Cardiac fibroblast (primary cell): ENCODE measurements at places on chromosomes 1 and 21.

DNA sequence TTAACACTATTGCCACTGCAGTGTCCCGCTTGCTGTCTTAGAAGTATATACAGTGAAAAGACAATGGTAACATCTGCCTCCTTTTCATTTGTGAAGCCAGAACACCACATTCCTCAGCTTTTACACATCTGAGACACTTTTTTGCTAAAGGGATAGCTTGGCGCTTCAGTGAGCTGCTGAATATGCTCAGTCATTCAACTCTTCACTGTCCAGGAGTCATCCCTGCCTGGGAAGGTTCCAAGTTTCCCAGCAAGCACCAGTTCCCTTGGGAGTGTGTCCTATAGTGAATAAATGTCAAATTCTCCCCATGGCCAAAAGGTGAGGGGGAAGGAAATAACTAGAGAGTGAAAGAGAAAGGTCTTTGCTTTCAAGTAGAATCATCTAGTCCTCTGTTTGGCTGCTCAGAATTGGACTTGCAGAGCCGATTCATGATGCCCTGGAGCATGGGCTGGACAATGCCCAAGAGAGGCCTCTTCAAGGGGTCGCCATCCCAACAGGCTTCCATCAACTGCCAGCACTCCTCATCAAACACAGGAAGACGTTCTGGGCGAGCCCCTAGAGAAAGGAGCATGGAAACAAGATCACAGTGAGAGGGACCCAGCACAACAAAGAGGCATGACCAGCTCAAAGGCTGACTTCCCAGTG, 25.5 kb upstream of the RBBP5 start:
- DNase-seq, result peak; percentile 87

DNA sequence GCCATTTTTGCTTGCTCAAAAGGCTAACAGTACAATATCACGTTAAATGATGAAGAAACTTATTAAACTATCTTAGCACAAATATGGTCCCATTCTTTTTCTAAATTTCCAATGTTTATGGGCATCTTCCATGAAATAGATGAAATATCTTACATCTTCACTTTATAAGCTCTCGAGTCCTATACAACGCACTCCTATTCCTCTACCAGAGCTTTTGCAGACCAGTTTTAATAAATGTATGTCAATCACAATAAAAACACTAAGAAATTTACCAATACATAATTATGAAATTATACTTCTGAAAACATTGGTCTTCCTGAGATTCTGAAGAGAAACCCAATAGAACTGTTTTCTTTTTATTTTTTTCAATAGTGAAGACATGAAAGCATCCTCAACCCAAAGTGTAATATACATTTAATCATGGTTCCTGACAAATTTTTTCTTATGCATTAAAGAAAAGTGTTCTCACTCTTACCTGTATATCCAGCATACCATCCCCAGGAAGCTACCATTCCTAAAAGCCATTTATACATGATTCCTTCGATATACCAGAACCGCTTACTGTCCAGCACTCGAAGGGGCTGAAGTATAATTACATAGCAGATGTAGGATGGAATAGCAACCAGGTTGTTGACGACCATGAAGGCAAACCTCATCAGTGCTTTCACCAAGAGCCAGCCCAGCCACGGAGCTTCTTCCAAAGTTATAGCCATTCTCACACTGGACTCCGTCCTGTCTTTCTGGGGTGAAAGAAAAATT, 1.8 kb downstream of the LPGAT1 start:
- peak; percentile 5 for DNase-seq

GRCh38 chr1:15775706-15776105, 17.1 kb downstream of the FBLIM1 start:
- no peak for DNase-seq

DNA sequence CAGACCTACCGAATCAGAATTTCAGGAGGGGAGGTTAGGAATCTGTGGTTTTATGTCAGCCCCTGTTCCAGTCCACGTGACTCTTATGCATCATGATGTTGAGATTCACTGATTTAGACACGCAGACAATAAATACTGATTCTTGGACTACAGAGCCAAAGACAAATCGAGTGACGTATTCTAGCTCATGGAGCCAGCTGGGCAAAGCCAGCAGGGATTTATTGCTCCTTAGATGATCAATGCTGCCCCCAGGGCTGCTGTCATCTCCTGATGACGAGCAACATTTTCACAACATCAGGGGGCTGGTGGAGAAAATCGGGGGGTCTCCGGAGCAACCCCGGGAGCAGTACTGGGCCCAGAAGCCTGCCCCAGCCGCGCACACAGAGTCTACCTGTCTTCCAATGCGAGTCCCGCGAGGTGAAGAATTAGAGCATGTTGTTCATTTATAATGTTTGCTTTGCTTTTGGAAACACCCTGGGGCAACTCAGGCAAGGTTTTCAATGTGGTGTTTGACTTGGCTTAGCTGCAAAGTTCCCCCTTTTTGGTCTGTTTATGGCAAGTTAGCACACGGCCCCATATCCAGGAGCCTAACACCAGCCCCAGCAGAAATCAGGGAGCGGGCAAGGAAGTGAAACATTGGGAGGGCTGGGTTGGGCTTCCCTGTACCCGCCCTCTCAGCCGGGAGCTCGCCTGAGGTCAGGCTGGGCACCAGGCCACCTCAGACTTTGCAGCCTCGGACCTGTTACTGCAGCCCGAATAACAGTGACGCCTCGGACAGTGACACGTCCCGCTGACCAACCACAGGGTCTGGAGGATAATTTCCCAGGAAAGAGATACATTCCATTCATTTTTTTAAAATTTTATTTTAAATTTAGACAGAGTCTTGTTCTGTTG, 19.9 kb upstream of the CLDN14 start:
- DNase-seq, result peak; percentile 82

DNA sequence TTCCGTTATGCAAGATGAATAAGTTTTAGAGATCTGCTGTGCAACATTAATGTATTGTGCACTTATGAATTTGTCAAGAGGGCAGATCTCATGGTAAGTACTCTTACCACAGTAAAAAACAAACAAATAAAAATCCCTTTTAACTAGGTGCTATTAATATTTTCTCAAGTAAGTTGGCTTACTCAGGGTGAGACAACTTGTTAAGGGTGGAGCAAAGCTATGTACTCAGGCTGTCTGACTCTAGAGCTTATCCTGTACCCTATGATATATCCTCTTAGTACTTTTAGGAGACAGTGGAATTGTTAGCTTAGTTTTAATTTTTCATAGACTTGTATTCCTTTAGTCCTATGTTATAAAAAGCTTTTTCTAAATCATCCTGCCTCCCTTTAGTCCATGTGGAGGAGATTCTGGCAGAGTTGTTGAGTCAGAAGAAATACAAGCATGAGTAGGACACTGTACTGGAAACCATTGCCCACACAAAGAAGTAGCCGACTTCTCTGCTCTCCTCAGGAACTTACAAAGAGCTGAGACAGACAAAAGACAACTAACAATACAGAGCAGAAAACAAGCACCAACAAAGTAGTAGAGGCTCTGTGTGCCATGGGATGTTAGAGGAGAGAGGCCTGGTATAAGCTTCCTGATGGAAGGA, 49.2 kb downstream of the S1PR1 start:
- DNase-seq, result peak; percentile 36

DNA sequence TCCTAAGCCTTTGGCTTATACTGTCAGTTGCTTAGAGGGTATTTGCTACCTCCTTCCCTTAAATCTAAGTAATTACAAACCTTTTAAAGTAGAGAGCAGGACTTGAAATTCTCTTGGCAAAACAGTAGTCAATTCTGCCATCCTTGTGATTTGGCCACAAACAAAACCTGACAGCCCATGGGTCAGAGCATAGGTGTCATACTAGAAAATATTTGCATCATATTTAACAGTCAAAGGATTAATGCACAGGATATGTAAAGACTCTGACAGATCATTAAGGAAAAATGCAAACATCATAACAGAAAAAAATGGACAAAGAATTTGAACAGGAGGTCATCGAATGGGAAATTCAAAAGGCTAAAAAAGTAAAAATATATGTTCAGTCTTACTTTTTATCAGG, 50.5 kb downstream of the ZFYVE9 start:
- peak; percentile 47 for DNase-seq

- no peak for DNase-seq
These were observed 65.0 kb upstream of the DISP3 start for GRCh38 chr1:11413986-11414391.

GRCh38 chr1:199982606-199983005, 44.9 kb upstream of the NR5A2 start:
- no peak for DNase-seq

GRCh38 chr1:47818682-47819573, 178.3 kb downstream of the TRABD2B start:
- no peak for DNase-seq

DNA sequence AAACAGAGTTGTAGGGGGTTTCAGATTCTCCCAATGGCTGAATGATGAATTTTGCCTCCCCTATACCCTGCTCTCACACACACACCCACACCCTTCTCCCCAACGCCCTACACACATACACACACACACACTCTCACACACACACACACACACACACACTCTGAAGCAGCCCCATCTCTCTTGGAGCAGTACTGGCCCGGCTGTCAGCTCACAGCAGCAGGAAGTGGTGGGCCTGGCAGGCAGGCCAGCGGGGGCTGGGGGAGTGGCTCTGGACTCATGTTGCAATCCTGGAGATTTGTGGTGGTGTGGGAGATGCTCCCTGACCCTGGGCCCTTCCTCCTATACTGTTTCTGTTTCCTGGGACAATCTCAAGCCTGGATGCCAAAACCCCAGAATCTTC, 2.2 kb downstream of the IKBKE start:
- DNase-seq, result peak; percentile 89

GRCh38 chr1:2377751-2378440, 13.5 kb downstream of the MORN1 start:
- no peak for DNase-seq

DNA sequence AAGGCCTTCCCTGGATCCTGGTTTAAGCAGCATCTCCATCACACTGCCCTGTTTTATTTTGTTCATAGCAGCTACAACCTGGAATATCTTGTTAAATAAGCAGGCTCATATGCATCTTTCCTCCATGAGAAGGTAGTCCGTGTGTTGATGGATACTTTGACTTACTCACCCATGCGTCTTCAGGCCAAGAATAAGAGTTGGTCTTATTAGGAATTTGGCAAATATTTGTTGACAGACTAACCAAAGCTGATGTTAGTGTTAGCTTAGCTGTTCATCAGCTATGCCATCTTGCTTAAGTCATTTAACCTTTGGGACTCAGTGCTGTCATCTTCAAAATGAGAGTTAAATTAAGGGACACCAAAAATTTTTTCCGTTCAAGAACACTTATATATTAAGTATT, 59.2 kb downstream of the SASS6 start:
- peak; percentile 56 for DNase-seq

- no peak for DNase-seq
These were observed 57.6 kb downstream of the DNM3 start for GRCh38 chr1:171898941-171899340.

GRCh38 chr1:73065339-73066041, 783.2 kb upstream of the NEGR1 start:
- DNase-seq, result no peak

DNA sequence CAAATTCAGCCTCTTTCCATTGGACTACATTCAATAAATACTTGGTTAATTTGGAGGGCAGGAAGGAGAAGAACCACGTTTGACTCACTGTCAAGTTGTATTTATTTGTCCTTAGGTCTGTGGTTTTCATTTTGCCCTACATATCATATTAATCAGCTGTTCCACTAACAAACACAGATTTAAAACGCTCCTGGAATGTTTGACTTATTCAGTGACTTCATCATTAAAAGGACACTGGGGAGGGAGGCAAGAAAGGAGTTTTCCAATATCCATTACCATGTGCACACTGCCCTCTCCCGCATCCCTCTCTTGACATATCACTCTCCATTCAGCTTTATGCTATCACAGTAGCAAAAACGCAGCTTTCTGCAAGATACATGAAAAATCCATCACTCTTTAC, 98.2 kb upstream of the C1orf87 start:
- peak; percentile 86 for DNase-seq

- DNase-seq, result no peak
These were observed 19.4 kb downstream of the TNFSF4 start for GRCh38 chr1:173187671-173188237.

DNA sequence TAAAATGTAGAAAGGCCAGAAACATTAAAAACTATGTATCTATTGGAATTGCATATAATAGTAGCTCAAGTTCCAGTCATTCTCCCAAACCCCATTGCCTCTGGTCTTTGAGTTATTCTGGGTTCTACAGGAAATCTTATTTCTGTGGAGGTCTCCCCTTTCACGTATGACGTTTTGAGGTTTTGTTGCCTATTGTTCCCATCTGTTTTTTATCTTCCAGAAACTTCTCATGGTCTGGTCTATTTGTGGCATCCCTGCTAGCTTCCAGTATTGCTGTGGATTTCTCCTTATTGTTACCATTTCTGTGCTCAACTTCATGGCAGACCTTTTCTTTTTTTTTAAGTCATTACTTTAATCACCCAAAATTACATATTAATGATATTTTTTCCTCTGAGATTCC, 43.3 kb downstream of the DTL start:
- DNase-seq, result no peak

GRCh38 chr1:22575532-22576149, 12.4 kb downstream of the EPHA8 start:
- DNase-seq, result no peak

DNA sequence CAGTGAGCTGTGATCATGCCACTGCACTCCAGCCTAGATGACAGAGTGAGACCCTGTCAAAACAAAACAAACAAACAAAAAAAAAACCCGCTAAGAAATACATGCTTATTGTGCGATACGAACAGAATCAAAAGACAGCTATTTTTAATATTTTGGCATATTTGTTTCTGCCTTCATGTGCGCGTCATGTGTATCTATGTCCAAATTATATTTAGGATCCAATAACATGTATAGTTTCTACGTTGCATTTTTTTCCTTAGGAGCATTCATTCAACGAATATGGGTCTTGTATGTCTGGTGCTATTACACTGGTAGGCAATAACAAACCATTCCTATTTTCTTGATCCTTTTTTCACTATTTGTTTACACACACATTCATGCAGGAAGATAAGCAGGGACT, 1.8 kb downstream of the CD46 start:
- no peak for DNase-seq

DNA sequence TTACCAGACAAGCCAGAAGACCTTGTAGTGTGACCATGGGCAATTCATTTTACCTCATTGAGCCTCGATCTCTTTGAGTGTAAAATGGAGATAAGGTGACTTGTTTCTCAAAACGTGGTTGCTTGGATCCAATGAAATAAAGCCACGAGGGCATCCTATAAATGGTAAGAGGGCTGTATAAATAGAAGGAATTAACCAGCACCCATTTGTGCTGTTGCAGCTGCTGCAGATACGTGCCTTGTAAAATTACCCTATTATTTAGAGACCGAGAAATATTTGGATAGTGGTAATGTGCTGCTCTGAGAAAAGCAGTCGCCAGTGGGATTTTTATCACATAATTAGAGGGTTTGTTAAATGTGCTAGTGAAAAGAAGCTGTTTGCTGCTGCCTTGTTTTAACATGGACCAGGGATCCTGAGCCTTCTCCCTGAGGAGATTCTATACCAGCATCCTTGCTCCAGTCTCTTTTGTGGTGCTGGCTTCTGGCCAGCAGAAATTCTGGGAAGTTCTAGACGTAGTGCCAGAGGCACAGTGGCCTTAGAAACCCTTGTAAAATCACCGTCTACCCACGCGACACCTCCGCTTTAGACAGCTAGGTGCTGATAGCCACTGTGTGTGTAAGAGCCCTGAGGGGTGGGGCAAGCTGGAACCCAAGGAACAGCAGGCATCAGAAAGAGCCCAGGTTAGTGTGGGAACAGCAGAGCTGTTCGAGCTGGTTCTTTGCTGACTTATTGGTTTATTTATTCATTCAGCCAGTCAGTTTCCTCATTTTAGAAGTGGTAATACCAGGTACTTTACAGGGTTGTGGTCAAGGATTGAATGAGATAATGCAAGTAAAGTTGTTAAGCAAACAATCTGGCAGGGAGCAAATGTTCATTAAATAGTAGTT, 137.5 kb downstream of the NOS1AP start:
- DNase-seq, result peak; percentile 31

- no peak for DNase-seq
These were observed 304.1 kb upstream of the USP24 start for GRCh38 chr1:55519276-55519675.
